NCI-H2227 treated with DMSO at 0.1 percent for 48 hours (cell line): ENCODE measurements at places on chromosomes 3 and 15.

- no peak for DNase-seq
Measured at GRCh38 chr3:41158947-41159346, 40.4 kb upstream of the CTNNB1 start.

GRCh38 chr3:133479895-133480669, 80.2 kb downstream of the BFSP2 start:
- DNase-seq, result no peak

- no peak for DNase-seq
Measured at GRCh38 chr3:161273589-161274218, 52.6 kb downstream of the NMD3 start.

DNA sequence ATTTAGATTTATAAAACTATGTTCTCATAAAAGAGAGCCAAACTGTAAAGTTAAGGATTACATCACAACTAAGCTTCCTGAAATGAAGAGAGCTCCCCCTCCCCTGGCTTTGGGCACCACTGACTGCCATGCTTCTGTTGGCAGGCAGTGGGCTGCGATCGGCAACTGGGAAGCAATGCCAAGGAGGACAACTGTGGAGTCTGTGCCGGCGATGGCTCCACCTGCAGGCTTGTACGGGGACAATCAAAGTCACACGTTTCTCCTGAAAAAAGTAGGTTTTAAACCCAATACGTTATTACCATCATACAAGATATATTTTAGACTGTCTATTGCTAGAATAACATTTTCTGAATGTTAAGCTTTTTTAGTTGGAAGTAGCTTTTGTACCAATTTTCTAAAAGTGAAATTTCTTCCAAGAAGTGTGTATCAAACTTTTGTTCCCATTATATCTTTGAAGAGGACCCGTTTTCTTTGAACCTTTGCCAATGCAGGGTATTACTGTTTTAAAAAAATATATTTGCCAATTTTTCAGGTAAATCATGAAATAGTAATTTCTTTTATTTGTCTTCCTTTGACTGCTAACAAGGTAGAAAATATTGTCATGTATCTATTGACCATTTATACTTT, 184.1 kb downstream of the ADAMTSL3 start:
- peak; percentile 32 for DNase-seq
